ENCODE measurements at places on chromosomes 1 and 21. TPM values are rescaled to one million over a fixed set of nuclear protein-coding genes. Genes with fewer than 3 reads are reported as not detected.

GRCh38 chr1:94247138-94248094, 10.0 kb upstream of the ARHGAP29 start:
- peaks cover 29% of the 10 kb centered on the region for H3K4me1 ChIP-seq
- peak; percentile 88 for DNase-seq
- peaks cover 11% of the 10 kb centered on the region for H3K27me3 ChIP-seq
- H3K4me3 ChIP-seq: peak overlapping the region; percentile 80
- H3K36me3 ChIP-seq: peaks cover 10% of the 10 kb centered on the region
- peak overlapping the region; percentile 88 for H3K27ac ChIP-seq

- H3K4me1 ChIP-seq: peaks cover 8% of the 10 kb centered on the region
- H3K4me3 ChIP-seq: no peak overlapping the region
- DNase-seq: no peak
- no peaks in the 10 kb centered on the region for H3K27me3 ChIP-seq
- H3K27ac ChIP-seq: no peak overlapping the region
- H3K36me3 ChIP-seq: no peaks in the 10 kb centered on the region
These were observed 51.4 kb downstream of the ADCY10 start for GRCh38 chr1:167862432-167863076.

- H3K36me3 ChIP-seq: peaks cover 5% of the 10 kb centered on the region
- no peaks in the 10 kb centered on the region for H3K27me3 ChIP-seq
- DNase-seq: no peak
- H3K4me3 ChIP-seq: no peak overlapping the region
These were observed 95.9 kb downstream of the RASAL2 start for GRCh38 chr1:178189814-178190213.

DNA sequence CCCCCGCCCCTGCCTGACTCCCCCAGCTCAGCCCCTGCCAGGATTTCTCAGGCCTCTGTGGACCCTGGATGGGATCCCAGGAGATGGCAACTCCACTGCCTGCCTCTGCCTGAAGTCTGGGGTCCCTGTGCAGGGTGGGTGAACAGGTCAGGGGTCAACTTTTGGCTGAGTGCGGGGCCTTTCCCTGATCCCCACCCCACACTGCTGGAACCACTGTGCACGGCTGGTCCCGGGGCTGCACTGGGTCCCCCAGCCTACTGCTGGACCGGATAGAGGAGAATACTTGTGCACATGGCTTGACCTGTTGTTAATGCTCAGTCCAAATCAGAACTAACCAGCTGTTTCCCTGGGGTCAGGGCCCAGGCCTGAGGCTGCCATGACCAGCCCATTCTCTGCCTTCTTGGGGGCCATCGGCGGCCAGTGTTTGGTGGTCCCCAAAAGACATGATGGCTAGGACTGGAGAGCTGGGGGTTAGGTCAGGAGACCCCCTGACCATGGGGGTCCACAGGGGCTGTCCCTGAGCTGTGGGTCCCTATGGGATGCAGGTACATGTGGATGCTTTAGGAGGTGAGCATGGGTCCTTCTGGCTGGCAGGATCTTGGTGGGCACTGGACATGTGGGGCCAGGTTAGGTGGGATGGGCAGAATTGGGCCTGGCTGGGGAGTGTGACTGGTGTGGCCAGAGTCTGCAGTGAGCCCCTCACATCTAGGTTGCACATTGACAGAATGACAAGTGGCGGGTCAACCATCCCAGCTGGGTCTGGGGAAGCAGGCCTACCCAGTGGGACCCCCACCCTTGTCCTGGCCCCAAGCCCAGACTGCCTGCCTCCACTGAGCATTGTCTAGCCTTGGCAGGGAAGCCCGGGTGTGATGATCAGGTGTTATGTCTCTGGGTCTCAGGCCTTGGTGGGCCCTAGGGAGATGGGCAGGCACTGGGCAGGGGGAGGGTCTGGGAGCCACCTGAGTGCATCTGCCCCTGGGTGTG, 19.0 kb upstream of the ZNF678 start:
- no peak overlapping the region for H3K4me3 ChIP-seq
- H3K27ac ChIP-seq: no peak overlapping the region

DNA sequence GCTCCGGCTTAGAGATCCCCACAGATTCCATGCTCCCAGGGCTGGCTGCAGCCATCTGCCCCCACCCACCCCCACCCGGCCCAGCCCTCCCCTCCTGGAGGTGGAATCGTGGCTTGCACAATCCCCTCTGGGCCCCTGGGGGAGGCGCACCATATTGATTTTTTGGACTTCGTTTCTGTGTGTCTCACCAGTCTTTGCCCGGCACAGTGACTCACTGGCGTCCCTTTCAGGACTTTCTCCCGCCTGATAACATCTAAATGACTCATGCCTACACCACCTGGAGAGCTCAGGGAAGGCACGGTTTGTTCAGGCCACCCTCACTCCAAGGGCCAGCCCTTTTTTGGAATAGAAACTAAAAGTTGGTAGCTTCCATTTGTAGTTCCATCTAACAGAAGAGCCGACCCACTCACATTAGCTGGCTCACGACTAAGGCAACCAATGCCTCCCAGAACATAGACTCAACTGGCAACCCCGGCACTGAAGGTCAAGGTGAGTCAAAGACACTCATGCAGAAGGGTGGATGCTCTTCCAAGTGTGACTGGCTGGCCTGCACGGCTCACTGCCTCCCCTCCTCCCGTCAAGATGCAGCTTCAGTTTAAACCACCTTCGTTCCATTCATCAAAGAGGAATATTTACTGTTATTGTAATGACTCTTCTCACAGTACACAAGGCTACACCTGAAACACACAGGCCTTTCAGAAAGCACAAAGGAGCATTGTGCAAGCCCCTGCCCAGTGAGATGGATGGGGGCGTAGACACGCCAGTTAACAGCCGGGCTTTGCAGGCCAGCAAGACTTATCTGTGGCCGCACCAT, 18.1 kb upstream of the ETS2 start:
- peak overlapping the region; percentile 55 for H3K4me3 ChIP-seq
- DNase-seq: peak; percentile 64
- no peaks in the 10 kb centered on the region for H3K27me3 ChIP-seq
- peaks cover 4% of the 10 kb centered on the region for H3K36me3 ChIP-seq
- peaks cover 47% of the 10 kb centered on the region for H3K4me1 ChIP-seq
- H3K27ac ChIP-seq: peak overlapping the region; percentile 100

DNA sequence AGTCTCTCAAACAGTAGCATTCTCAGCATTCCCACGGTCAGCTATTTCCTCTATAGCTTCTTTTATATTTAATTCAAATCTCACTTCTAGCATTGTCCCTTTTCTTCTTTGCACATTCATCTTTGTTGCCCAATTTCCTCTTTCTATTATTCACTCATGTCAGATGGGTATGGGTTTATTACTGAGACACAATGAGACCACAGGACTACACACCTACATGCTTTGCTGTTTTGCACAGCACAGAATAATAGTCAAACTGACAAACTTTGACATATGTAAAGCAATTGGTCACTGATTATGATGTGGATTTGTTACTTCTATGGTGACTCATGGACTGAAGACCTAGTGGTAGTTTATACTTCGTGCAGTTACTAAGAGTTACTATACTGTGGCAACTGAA, 5.8 kb upstream of the CD1C start:
- no peaks in the 10 kb centered on the region for H3K4me1 ChIP-seq
- H3K4me3 ChIP-seq: no peak overlapping the region
- no peaks in the 10 kb centered on the region for H3K27me3 ChIP-seq

GRCh38 chr1:193111641-193112090, 6.5 kb upstream of the GLRX2 start:
- H3K36me3 ChIP-seq: no peaks in the 10 kb centered on the region
- H3K4me1 ChIP-seq: peaks cover 28% of the 10 kb centered on the region
- H3K27ac ChIP-seq: no peak overlapping the region
- no peak for DNase-seq
- no peak overlapping the region for H3K4me3 ChIP-seq

- no peak overlapping the region for H3K4me3 ChIP-seq
- H3K4me1 ChIP-seq: peaks cover 1% of the 10 kb centered on the region
- peaks cover 40% of the 10 kb centered on the region for H3K27me3 ChIP-seq
- DNase-seq: no peak
- H3K36me3 ChIP-seq: no peaks in the 10 kb centered on the region
These were observed 60.3 kb upstream of the FMN2 start for GRCh38 chr1:240031414-240031813.

DNA sequence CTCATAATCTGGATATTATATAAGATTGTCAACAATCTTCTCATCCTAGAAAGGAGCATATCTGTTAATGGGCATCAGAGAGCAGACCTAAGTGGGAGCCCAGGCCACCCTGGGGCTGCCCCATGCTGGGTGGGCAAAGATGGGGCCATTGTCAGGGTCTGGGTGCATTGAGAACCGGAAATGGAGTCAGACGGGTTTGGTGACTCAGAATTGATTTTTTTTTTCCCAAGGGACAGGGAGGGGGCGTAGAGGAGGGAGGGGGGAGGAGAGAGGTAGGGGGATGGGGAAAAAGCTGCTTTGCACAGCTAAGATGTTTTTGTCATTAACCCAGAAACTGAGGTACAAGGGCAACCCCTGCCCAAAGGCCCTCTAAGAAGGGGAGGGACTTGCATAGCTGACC, 1.3 kb downstream of the ATXN7L2 start:
- H3K27me3 ChIP-seq: peaks cover 18% of the 10 kb centered on the region
- peaks cover 6% of the 10 kb centered on the region for H3K36me3 ChIP-seq
- no peak for DNase-seq
- H3K4me3 ChIP-seq: peak overlapping the region; percentile 95

- H3K4me1 ChIP-seq: peaks cover 3% of the 10 kb centered on the region
- H3K27me3 ChIP-seq: peaks cover 3% of the 10 kb centered on the region
- no peaks in the 10 kb centered on the region for H3K36me3 ChIP-seq
- DNase-seq: no peak
These were observed 32.3 kb downstream of the USH2A start for GRCh38 chr1:216390956-216391355.

DNA sequence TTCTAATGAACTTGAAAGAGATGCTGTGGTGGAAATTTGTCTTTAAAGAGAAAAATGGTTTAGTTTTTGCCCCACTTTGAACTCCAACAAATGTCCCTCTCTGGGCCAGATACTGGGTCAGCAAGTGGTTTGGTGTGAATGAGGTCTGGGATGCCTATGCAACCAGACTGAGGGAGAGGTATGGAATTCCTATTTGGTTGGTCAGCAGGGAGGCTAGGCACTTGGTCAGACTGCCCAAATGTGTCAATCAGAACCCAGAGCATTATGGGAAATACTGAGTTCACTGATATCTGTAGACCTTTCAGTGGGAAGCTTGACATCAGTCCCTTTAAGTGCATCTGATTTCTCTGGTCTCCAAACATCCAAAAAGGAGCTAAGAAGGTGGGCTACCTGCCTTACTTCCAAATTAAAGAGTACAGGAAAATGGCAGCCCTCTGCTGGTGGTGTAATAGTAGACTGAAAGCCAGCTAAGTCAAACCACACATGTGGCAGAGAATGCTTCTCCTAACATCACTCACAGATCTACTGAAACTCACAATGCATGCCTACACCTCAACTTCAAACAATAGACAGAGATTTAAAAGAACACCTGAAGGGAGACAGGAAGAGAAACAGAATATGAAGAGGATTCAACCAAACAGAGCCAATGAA, 510.1 kb downstream of the PLA2G4A start:
- H3K27ac ChIP-seq: no peak overlapping the region
- no peaks in the 10 kb centered on the region for H3K27me3 ChIP-seq
- H3K4me3 ChIP-seq: no peak overlapping the region

DNA sequence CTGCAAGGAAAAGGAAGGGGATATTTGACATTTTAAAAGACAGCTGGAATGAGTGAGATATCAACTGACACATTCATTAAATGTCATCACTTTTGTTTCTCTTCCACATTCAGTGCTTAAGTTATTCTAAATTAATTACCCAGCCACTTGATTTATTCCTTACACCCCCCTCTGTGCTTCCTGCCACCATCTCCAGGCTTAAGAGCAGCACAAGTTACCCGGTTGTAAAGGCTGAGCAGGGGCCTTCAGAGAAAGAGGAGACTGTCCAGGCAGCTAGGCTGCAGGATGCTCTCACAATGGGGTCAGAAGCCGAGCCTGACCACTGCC, 71.4 kb downstream of the SYT6 start:
- no peak overlapping the region for H3K27ac ChIP-seq
- DNase-seq: no peak
- peaks cover 83% of the 10 kb centered on the region for H3K27me3 ChIP-seq
- H3K4me3 ChIP-seq: no peak overlapping the region
- H3K4me1 ChIP-seq: peaks cover 7% of the 10 kb centered on the region

DNA sequence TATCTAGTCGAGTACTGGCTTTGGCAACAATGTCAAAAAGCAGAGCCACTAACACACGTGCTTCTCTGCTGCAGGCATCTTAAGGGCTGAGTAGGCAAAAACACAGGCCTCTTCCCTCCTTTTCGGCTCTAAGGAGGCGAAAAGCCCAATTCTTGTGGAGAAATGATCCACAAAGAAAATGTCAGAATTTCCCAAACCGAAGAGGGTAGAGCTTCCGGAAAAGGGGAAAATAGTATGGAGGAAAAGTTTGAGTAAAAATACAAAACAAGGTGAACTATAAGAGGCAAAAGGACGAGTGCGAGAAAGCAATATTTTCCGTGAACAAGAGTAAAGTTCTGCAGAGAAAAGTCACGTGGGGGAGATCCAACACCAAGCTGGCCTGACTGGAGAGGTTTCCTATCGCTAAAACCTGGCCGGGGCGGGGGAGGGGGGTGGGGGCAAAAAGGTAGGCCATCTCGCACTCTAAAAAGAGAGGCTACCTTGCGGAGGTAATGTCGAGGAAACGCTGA, 551 bp downstream of the ZRANB2 start:
- peak overlapping the region; percentile 95 for H3K4me3 ChIP-seq
- no peak for DNase-seq
- peaks cover 22% of the 10 kb centered on the region for H3K27me3 ChIP-seq
- peak overlapping the region; percentile 100 for H3K27ac ChIP-seq
- H3K36me3 ChIP-seq: peaks cover 9% of the 10 kb centered on the region

- no peaks in the 10 kb centered on the region for H3K27me3 ChIP-seq
- no peak for DNase-seq
- peaks cover 2% of the 10 kb centered on the region for H3K36me3 ChIP-seq
- peaks cover 26% of the 10 kb centered on the region for H3K4me1 ChIP-seq
These were observed 1.2 kb upstream of the C1orf54 start for GRCh38 chr1:150271291-150271959.

- no peak overlapping the region for H3K27ac ChIP-seq
- no peaks in the 10 kb centered on the region for H3K36me3 ChIP-seq
- H3K4me3 ChIP-seq: no peak overlapping the region
- H3K27me3 ChIP-seq: peaks cover 10% of the 10 kb centered on the region
- no peak for DNase-seq
- H3K4me1 ChIP-seq: peaks cover 6% of the 10 kb centered on the region
These were observed 125.1 kb downstream of the ETS2 start for GRCh38 chr21:38930853-38931252.

- H3K36me3 ChIP-seq: peaks cover 1% of the 10 kb centered on the region
- H3K27ac ChIP-seq: peak overlapping the region; percentile 93
- no peak for DNase-seq
- H3K27me3 ChIP-seq: no peaks in the 10 kb centered on the region
- no peaks in the 10 kb centered on the region for H3K4me1 ChIP-seq
These were observed 50.9 kb downstream of the MEGF6 start for GRCh38 chr1:3560251-3560871.

- H3K36me3 ChIP-seq: peaks cover 23% of the 10 kb centered on the region
- H3K27me3 ChIP-seq: no peaks in the 10 kb centered on the region
- DNase-seq: no peak
- H3K4me1 ChIP-seq: no peaks in the 10 kb centered on the region
- H3K27ac ChIP-seq: no peak overlapping the region
These were observed 24.7 kb downstream of the STX6 start for GRCh38 chr1:180997843-180998504.

SLAMF8 gene
- total RNA-seq: not detected

S1PR1 gene
- 1.1 TPM for total RNA-seq

ITGB2 gene
- total RNA-seq: 0.47 TPM

DYRK3 gene
- 9.1 TPM for total RNA-seq

KRTAP10-10 gene
- total RNA-seq: not detected

LAMC2 gene
- total RNA-seq: 4.5 TPM

All from progenitor cell of endocrine pancreas (in vitro differentiated cells).